ENCODE measurements at places on chromosomes 6 and 20.

DNA sequence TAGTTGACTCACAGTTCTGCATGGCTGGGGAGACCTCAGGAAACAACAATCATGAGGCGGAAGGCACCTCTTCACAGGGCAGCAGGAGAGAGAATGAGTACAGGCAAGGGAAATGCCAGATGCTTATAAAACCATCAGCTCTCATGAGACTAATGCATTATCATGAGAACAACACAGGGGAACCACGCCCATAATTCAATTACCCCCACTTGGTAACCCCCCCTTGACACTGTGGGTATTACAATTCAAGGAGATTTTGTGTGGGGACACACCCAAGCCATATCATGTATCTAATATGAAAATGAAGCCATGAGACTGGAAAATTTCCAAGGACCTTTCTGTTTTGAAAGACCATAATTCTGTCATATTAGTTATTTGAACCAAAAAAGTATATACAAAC is 342.4 kb upstream of the PLCB4 start:
- no peak for DNase-seq

GRCh38 chr6:129623008-129623732 is 86.8 kb downstream of the ARHGAP18 start:
- DNase-seq = peak; percentile 66

GRCh38 chr6:40535819-40536380 is 51.3 kb downstream of the LRFN2 start:
- DNase-seq = no peak

- DNase-seq = no peak
Measured at GRCh38 chr6:101595276-101595675, 201.8 kb downstream of the GRIK2 start.

DNA sequence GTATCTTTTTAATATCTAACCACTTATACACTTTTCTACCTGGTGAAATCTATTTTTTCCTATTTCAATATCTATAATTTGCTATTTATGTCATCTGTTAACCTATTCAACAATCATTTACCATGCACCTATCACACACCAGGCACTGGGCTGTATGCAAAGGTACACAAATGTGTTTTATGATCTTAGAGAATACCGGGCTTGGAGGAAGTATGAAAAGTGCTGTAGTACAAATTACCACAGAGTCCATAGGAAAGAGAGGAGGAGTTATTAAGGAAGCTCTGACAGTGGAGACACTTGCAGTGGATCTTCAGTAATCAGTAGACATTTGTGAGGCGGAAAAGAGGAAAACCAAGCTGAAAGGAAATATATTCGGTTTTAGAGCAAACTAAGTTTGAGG is 96.0 kb downstream of the HIVEP2 start:
- DNase-seq = no peak

DNA sequence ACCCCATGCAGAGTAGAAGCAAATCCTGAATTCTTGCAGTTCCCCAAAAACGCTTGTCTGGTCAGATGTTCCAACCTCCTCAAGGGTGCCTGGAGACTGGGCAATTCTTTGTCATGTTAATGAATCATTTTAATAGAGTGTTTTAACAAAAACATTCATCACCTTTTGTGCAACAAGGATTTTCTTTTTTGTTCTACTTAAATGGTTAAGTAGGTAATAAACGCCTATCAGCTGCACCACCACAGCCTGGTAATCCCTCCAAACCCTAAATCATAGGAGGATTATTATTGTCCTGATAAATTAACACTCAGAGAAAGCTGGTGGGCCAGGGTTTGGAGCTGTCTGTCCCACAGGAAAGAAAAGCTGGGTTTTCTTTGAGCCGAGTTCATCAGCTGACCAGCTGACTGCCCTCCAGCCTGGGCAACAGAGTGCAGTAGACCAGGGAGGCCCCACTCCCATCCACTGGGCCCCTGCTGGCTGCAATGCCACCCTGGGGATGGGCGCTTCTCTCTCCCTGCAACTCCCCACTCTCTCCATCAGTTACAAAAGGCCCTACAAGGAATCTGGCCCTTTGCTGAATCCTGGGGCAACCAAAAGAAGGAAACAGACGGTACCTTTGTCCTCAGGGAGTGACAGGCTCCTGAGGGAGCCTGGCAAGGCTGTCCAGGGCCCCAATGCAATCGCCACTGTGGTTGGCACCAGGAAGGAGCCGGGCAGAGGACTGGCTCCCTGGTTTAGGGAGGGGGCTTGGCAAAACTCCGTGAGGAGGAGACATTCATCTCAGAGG is 23.1 kb upstream of the BMP7 start:
- DNase-seq = no peak

DNA sequence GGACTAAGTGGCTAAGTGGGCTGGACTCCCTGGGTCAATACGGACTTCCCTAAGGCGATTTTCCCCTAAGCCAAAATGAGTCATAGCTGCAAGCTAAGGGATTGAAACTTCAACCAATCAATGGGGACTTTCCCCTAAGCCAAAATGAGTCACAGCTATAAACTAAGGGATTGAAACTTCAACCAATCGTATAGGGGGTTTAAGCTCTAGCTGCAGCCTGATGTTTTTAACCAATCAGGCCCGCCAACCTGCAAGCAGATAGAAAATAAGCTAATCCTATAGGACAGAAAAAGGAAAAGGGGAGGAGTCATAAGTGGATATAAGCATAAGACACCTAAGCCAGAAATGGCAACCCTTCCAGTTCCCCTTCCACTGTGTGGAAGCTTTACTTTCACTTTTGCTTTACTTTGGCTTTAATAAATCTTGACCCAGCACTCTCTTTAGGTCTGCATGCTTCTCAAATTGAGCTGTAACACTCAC is 655.0 kb upstream of the HS3ST5 start:
- DNase-seq = no peak

Data from dermis blood vessel endothelial cell (primary cell).